ENCODE measurements at places on chromosomes 13 and 19.

GRCh38 chr19:18417250-18418028 lies 1.8 kb upstream of the SSBP4 start:
- peak; percentile 95 for DNase-seq

- DNase-seq, result no peak
These were observed 15.0 kb downstream of the KATNAL1 start for GRCh38 chr13:30292325-30292724.

GRCh38 chr13:111474136-111475002 lies 153.9 kb downstream of the TEX29 start:
- DNase-seq, result no peak

DNA sequence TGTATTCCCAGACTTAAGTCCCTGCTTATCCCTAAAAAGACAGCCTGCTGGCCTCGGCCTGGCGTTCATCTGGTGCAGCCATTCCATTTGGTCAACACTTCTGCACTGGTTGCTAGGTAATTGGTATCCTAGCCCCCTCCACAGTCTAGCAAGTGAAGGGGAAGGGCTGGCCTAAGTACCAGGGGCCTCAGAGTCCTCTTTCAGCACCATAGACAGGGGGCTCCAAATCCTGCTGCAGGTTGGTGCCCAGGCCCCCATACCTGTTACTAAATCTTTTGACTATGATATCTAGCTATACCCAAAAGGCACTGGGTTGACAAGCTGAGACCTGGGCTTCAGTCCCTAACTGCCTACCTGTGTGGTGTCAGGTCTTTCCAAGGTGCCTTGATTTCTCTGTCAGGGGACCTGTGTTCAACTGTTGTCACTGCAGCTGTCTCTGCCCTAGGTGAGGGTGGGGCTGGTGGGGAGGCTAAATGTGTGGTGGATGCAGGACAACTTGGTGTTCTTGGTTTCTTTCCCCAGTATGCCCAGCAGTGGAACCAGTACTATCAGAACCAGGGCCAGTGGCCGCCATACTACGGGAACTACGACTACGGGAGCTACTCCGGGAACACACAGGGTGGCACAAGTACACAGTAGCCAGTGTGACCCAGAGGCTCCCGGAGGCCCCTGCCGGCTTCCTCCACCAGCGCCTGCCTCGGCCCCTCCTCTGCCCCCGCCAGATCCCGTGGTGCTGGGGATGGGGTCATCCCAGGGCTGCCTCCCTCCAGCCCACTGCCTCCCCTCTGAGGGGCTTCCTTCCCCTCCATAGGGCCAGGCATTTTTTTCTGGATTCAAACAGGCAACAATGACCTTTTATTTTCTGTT lies 3.8 kb upstream of the CCDC97 start:
- no peak for DNase-seq

DNA sequence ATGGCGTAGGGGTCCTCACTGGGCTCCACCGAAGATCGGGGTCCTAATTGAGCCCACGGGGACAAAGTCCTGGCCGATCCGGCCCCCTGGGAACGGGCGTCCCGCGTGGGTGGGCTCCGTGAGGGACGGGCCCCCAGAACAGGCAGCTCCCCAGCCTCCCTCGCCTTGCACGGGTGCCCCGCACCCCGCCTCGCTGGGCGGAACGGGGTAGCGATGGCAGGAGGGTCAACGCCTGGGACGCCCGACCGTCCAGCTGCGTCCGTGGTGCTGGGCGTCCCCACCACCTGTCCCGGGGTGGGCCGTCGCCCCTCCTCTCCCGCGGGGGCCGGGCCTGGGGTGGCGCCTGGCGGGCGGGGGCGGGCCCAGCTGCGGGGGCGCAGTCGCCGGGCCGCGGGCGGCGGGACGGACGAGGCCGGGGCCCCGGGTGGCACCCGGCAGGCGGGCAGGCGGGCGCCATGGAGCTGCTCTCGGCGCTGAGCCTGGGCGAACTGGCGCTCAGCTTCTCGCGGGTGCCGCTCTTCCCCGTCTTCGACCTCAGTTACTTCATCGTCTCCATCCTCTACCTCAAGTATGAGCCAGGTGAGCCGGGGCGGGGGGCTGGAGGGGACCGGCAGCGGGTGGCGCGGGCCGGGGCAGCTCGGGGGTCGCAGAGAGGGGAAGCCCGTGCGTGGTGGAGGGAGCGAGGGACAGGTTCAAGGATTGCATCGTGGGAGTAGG lies at the start of gene TMEM38A:
TMEM38A (plus strand) TSS at position 377 of the 717 bp plus-strand sequence; CDS start at position 456, 79 bp downstream.
- peak; percentile 74 for DNase-seq

DNA sequence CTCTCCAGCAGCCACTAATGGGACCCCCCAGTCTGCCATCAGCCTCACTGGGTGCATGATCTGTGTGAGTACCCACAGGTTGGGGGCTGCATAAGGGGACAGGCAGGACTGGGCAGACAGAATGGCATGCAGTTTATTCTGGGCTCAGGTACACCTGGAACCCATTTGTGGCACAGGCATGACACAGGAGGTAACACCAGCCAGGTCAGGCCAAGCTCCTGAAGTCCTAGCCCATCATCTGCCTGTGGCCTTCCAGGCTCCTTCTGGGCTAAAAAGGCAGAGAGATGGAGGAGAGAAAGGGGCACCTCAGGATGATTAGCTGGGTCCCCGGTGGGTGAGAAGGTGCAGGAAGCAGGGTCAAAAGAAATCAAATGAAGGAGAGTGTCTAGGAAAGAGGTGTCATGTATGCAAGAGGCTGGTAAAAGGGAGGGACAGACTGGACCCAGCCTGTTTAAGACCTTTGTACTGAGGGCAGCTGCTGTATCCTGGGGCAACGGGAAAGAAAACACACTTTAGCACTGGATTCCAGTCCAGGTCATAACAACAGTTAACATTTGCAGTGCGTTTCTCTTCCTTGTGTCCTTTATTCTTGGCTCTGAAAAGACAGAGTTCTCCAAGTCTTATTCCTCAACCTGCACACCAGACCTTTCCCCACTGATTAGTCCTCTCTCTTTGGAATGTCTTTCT lies 20.2 kb upstream of the DGKH start:
- no peak for DNase-seq

DNA sequence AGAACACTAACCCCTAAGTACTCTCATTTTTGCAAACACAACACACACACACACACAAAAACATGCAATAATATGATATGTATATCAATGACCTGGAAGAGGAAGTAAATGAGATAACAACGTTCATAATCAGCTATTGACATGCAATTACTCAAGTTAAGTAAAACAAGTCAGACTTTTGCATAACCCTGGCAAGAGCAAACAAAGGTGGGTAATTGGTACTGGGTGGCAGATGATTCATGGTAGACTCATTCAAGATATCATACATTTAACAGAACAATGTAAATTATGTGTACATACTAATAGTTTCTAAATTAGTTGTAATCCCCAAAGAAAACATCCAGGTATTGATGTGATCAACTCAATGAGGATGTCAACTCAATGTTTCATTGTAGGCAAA lies 508.8 kb downstream of the DACH1 start:
- no peak for DNase-seq

GRCh38 chr19:18161636-18162002 lies 8.7 kb downstream of the PIK3R2 start:
- no peak for DNase-seq

DNA sequence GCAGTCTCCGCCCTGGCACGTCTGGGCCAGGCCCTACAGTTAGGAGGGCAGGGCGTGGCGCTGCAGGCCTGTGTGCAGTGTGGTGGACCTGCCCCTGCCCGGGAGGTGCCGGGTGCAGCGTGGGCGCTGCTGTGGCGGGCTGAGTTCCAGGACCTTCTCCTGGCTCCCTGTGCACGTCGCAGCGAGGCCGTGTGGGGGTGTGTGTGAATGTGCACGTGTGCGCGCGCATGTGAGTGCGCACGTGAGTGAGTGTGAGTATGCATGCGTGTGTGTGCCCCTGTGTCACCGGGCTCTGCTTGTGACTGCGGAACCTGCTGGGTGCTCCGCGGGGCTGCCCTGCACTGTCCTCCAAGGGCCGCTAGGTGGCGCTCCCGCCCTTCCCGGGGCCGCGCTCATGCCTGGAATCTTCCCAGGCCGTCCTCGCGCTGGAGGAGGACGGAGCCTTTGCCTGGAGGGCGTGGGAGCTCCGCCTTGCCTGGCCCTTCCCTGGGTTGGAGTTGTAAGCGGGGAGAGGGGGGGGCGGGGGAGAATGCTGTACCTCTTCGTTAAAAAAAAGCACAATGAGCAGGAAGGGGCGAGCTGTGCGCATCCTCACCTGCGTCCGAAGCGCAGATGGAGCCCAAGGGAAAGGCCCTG lies 79.3 kb downstream of the KDM4B start:
- DNase-seq, result peak; percentile 88

DNA sequence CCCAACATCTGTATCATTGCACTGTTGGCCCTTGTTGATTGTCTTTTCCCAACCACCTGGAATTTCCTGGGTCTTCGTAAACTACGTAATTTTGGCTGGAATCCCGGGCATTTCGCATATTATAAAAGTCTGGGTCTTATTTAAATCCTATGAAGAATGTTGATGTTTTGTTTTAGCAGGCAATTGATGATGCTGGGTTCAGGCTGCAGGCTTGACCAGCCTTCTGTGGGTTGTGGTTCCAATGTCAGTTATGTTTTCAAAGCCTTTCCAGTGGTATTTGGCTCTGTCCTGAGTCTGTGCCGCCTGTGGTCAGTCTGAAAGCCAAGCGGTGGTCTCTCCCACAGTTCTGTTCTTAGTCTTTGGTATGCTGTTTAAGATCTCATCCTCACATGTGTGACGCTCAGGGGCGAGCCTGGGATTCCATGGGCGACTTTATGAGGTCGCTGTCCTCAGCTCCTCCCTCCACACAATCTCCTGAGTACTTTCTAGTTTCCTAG lies 12.4 kb downstream of the SLC35E1 start:
- no peak for DNase-seq

DNA sequence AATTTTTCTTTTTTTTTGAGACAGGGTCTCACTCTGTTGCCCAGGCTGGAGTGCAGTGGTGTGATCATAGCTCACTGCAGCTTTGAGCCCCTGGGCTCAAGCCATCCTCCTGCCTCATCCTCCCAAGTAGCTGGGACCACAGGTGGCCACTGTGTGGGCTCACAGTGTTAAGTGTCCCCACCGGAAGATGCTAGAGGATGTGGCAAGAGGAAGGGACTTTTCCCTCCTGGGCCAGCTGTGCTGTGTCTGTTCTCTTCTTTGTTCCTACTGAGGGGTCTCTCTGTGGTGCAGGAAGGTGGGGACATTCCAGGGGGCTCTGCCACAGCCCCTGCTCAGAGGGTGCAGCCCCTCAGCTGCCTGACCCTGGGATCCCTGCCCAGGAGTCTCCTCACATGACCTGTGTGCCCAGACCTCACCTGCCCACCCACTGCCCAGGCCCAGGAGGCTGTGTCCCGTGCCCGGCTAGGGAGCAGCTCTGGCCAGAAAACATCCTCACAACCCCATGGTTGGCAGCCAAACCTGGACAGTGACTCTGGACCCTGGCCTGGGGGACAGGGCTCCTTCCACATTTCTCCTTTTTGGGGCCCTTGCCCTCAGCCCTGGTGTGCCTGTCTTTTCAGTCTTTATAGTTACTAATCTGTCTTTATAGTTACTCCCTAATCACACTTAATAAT lies 14.4 kb upstream of the ANKRD10 start:
- DNase-seq, result no peak

GRCh38 chr19:55492362-55492944 lies 4.2 kb downstream of the SSC5D start:
- no peak for DNase-seq

DNA sequence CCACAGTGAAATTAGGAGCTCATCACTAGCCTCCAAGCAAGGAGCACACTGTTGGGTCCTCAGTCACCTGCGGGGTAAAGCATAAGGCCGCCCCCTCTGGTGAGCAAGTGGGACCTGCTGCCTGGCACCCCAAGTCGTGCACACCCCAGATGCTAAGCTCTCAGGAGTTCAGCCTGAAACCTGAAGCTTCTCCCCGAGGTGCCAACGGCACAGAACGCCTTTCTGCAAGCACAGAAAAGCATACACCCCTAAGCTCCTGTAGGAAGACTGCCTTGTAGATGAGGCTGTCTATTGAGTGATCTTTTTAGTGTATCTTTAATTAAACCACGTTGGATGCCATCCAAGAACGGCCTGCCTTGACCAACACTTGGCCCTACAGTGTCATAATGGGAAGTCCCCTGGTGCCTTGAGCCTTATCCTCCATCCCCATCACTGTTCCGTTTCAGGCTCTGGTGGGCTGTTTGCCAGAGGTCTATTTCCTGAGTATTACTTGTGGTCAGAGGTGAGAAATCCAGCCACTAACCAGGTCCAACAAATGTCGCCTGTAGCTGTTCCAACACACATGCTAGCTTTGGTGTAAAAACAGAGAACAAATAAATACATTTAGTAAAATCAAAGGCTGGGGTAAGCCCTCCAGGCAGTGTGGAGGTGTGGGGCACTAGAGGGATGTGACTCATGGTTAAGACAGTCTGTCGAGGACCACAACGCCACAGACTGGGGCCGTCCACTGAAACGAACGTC lies 44.8 kb downstream of the C13orf42 start:
- peak; percentile 45 for DNase-seq

DNA sequence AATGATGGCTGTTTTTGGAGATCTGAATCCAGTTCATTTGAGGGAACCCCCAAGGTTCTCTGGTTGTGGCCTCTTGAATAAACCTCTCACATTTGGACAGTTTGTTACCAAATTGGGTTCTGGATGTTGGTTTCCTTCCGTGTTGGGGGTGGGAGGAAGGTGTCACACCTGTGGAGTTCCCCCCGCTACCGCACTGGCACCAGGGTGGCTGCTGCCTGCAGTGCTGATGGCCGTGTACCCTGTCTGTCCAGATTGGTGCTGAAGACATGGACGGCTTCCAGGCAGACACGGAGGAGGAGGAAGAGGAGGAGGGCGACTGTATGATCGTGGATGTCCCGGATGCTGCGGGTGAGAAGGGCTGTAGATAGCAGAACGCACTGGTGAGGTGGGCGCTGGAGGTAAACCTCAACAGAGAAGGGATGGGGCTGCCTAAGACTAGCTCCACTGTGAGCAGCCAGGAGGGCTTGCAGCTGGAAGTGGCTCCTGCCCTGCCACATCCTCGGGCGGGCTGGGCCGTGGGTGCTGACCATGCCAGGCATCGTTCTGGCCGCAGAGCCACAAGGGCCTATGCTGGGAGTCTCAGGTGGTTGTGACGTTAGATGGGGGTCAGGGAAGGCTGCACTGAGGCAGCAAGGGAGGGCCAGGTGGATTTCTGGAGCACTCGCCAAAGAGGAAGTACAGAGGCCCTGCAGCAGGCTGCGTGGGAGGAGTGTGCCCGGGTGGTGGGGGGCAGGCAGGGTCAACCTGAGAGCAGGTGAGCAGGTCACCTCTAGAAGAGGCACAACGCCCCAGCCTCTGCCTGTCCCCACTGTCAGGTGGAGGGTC lies 15.4 kb downstream of the UBXN6 start:
- DNase-seq, result no peak

- no peak for DNase-seq
These were observed 2.9 kb downstream of the ZNF90 start for GRCh38 chr19:20080656-20081055.

DNA sequence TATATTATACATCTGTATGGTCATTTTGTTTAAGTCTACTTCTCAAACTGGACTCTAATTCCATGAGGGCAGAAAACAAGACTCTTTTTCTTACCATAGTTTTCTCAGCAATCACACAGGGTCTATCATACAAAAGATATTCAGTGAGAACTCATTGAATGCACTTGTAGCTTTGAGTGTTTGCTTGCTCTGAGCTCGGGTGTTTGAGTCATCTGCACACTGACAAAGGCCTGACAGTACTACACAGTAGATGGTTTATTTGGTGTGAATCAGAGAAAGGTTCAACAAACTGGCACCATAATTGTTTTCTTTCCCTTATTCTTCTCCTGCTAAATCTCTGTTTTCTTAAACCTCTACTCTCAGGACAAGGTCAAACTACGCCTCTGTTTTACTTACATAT lies 586.4 kb downstream of the LMO7 start:
- DNase-seq, result no peak

- no peak for DNase-seq
These were observed 3.0 kb downstream of the F2RL3 start for GRCh38 chr19:16891696-16892382.

GRCh38 chr13:79423801-79424642 lies 18.0 kb upstream of the RBM26 start:
- DNase-seq, result no peak

All from right hindlimb (tissue), 1 donor.